Non-pigmented ciliary epithelial cell (primary cell): ENCODE measurements at places on chromosomes 7 and 10.

- DNase-seq = no peak
These were observed 189.0 kb downstream of the ANKRD30A start for GRCh38 chr10:37314350-37314749.

- no peak for DNase-seq
These were observed 95.4 kb upstream of the SEMA3C start for GRCh38 chr7:81014266-81014665.

DNA sequence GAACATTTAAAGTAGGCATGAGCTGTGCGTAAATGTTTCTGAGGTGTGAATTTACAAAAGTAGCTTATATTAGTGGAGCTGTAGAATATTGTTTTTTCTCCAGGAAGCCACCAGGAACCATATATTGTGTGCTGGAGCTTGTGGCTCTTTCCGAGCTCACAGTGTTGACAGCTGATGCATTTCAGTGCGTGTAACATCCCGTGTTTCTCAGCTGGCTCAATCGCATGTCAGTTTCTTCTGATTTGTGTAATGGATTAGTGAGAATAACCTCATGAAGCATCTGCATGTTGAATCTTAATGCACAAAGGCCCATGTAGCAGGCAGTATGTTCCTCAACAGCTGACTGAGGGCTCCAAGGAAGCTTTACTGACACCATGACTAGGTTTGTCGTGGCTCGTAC, 39.4 kb downstream of the VKORC1L1 start:
- no peak for DNase-seq

GRCh38 chr10:69042417-69042816, 45.5 kb upstream of the SRGN start:
- DNase-seq = no peak

DNA sequence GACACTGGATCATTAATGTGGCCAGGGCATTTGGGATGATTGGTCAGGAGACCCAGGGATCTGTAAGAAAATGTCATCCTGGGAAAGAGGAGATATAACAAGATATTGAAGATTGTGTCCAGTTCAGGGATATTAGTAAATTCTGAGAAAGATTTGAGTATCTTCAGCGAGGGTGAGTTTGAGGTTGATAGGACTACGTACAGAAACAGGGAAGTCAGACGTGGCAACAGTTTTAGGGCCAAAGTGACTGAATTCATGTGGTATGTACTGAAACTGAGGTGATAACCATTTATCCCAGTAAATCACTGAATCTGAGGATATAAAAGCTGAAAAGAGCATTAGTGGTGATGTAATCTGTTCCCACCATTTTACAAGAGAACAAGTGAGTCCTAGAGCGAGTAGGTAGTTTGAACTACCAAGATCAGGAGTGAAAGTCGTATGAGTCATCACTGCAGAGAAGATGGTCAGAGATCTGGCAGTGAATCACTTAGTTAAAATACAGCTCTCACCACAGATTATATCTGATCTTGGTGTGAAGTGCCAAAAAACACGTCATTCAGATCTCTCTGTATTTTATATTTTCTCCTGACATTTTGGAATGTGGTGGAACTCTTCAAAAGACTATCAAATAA, 220.5 kb downstream of the CDK14 start:
- peak; percentile 95 for DNase-seq
